Activated naive CD4-positive, alpha-beta T cell (primary cell): ENCODE measurements at places on chromosomes 11 and 22.

- no peak for DNase-seq
Observed at GRCh38 chr11:82792822-82793569, 59.3 kb upstream of the FAM181B start.

DNA sequence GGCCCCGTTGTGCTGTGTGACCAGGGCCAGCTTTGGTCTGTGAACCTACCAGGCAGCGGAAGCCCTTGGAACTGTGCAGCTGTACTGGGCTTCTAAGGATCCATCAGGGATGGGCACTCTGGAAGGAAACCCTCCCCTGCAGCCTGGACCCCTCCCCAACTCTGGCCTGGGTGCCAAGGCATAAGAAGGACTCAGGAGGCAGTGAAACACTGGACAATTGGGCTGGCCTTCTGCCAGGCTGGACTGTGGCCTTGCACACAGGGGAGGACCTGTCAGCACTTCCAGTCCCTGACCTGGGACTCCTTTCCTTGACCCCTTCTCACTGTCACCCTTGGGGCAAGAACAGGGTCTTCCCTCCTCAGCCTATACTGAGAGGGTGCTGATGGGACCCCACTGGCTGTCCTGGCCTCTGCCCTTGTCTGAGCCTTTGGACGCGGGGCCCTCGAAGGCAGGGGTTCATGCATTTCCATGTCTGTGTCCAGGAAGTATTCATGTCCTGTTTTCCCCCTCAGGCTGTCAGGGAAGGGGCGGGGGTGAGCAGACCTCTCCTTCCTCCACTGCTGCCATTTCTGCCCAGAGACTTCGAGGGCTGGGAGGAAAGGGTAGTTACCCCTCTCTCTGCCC is 39.6 kb downstream of the PDE2A start:
- no peak for DNase-seq

- DNase-seq = no peak
Observed at GRCh38 chr22:30908051-30908461, 60.5 kb downstream of the MORC2 start.

- DNase-seq = no peak
Observed at GRCh38 chr11:62880231-62880802, 379 bp upstream of the SLC3A2 start.

GRCh38 chr11:31822175-31822926 is 11.2 kb upstream of the PAX6 start:
- no peak for DNase-seq

DNA sequence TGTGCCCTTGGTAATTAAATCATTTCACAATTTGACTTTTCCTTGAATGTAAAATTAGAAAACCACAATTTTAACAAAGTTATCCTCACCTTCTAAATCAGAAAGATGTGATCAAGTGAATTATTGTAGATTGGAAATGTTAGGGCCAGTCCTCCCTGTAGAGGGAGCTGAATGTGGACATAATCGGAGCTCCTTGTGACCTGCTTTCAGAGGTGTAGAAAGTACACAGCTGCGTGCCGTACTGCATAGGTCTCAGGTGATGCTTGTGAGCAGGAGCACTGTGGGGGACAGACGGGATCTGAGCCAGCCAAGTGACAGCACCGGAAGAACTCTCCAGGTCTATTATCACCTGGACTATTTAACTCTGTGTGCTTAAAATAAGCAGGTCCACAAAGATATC is 338.0 kb downstream of the AASDHPPT start:
- no peak for DNase-seq

DNA sequence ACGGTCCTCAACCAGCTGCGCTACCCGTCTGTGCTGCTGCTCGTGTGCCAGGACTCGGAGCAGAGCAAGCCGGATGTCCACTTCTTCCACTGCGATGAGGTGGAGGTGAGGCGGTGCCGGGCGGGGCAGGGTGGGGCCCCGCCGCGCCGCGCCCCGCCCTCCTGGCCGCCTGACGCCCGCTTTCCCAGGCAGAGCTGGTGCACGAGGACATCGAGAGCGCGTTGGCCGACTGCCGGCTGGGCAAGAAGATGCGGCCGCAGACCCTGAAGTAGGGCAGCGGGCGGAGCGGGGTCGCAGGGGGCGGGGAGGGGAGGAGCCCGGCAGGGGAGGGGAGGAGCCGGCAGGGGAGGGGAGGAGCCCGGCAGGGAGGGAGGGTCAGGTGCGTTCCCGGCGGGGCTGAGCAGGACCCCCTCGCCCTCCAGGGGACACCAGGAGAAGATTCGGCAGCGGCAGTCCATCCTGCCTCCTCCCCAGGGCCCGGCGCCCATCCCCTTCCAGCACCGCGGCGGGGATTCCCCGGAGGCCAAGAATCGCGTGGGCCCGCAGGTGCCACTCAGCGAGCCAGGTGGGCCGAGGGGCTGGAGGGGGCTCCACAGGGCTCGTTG is 14.7 kb downstream of the EPS8L2 start:
- DNase-seq = peak; percentile 49

DNA sequence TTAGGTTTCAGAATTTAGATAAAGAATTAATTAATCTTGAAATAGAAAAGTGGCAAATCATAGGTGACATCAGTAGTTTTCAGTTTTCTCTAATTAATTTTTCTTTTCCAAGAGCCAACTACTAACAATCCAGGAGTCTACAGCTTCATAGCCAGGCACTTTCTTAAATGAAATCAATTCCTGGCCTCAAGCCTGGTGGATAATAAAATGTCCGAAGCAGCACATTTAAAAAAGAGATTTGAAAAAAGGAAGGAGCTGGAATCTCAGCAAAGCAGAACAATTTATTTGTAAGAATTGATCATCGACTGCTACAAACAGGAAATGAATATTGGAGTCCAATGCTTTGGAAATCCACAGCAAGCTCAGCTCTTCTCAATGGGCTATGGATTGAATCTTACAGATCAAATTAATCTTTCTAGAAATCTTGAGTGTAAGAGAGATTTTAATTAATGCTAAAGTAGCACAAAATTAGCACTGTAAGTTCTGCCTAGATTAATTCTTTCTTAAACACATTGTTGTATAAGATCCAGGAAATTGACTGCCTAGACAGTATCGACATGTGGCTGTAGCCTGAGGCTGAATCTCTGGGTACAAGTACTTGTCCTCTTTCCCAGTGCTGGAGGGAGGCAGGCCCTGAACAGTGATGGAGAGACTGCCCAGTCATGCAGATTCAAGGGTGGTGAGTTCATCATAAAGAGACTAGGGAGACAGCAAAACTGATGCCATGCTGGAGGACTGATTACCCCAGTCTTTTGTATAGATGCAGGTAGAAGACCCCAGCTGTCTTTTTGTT is 167.8 kb upstream of the POU2AF2 start:
- DNase-seq = no peak

DNA sequence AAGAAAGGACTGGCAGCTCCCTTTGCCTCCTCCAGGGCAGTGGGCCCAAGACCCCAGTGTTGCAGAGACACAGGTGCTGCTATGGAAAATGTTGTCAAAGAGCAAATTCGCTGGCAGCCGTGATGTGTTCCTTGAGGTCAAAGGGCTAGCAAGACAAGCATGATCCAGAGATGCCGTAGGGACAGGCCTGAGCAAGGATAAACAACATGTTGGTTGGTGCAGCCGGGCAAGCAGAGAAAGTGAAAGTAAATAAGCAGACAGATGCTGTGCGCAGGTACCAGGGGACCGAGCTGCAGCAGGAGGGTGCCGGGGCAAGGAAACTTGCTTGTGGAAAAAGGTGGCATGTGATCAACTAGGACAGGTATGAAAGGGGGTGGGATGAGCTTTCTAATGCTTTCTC is 125.5 kb upstream of the NECTIN1 start:
- DNase-seq = no peak

- no peak for DNase-seq
Observed at GRCh38 chr11:45917286-45917622, 423 bp downstream of the PEX16 start.

- DNase-seq = no peak
Observed at GRCh38 chr11:133895551-133895950, 50.2 kb upstream of the SPATA19 start.

DNA sequence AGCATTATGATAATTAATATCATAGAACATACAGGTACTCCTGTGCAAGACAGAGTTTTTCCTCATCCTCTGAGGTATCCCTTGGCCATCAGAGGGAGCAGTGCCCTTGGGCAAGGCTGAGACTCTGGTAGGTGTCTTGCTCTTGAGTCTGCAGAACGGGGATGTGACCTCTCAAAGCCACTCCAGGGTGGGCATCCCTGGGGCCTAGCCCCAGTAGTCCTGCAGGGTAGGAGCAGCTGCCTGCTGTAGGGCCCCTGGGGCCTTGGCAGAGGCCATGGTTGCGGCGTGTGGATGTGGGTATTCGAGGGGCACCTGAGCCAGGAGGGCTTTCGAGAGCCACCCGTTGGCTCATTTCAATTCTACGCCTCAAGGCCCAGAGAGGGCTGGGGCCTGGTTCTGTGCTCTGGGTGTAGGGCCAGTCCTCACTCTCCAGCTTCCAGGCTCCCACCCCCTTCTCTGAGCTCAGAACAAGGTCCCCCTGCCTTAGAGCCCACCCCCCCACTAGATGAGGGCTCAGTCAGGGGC is 7.7 kb upstream of the OMP start:
- DNase-seq = no peak

GRCh38 chr11:72808331-72808798 is 5.8 kb upstream of the ATG16L2 start:
- no peak for DNase-seq

DNA sequence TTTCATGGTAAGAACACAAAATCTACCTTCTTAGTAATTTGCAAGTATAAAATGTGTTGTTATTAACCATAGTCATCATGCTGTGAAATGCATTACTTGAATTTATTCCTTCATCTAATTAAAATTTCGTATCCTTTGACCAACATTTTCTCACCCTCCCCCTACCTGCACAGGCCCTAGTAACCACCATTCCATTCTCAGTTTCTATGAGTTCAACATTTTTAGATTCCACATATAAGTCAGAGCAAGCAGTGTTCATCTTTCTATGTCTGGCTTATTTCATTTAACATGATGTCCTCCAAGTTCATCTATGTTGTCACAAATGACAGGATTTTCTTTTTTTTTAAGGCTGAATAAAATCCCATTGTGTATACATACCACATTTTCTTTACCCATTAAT is 43.5 kb upstream of the CCDC179 start:
- DNase-seq = no peak

GRCh38 chr11:60994541-60995080 is 23.1 kb downstream of the CD6 start:
- DNase-seq = no peak

- no peak for DNase-seq
Observed at GRCh38 chr11:2511421-2512369, 66.9 kb downstream of the KCNQ1 start.

DNA sequence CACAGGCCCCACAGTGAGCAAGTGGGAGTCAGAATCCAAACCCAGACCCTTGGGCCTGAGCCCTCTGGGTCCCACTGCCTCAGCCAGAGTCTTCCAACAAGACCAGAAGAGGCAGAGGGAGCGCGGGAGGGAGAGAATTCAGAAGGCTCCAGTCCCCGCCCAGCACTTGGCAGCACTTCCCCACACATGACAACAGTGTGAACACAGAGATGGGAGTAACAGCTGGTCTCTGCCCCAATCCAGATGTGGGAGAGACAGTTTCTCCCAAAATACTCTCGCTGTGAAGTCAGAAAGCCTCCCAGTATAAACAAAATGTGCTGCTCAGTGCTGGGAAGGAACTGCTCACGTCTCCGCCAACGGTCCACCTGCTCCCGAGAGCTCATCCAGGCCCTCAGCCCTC is 219.9 kb downstream of the MN1 start:
- DNase-seq = no peak

DNA sequence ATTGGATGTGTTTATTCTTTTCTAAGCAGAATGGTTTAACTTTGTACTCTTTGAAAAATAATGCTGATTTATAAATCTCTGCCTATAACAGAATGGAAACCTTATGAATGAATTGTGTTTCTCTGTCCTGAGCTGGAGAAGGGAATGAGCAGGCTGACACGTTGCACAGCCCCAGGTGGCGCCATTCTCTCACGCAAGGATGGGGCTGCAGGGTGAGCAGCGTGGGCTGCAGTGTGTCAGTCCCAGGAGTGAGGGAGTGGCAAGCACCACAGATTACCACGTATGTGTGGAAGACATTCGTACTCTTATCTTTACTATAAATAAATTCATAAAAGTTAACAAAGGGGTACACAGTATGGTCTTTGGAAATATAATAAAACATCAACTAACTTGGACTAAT is 33.4 kb downstream of the FDX1 start:
- DNase-seq = no peak

GRCh38 chr22:21593406-21594232 is 26.1 kb downstream of the UBE2L3 start:
- no peak for DNase-seq

- DNase-seq = no peak
Observed at GRCh38 chr22:20624161-20624616, 116.8 kb downstream of the MED15 start.

- no peak for DNase-seq
Observed at GRCh38 chr11:31927982-31928381, 116.9 kb upstream of the PAX6 start.

DNA sequence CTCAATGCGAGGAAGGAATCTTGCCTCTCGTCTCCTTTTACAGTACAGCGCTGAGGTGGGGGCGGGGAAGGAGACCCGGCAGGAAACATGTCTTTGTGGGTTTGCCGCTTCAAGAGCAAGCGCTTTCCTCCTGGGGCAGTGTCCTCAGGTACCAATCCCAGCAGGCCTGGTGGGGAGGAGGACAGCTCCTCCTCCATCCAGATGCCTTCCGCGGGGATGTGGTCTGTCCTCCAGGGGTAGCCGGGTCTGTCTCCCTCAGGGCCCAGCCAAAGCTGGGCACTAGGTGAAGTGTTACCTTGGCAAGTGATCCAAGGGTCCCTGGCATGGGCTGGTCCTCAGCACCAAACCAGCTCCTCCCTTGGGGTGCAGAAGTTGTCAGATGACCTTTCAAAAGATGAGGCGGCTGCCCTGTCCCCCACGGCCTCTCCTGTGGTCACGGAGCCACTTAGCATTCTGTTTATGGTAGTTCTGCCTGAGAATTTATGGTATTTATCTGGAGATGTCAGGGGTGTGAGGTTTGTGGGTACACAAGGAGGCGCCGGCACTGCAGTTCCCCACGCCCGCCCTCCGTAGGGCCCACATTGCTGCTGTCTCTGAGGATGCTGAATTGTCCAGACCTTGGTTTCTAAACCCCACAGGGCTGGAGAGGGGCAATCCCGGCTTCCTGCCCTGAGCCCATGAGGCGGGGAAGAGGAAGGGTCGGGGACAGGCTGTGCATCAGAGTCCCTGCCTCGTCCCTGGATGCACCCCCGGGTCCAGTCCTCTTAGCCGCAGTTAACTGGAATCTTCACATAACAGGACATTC is 93.5 kb upstream of the ANO1 start:
- DNase-seq = no peak

- no peak for DNase-seq
Observed at GRCh38 chr11:64409707-64410403, 50.9 kb downstream of the RPS6KA4 start.

GRCh38 chr11:6638429-6638828 is 17.2 kb downstream of the DCHS1 start:
- DNase-seq = no peak

GRCh38 chr11:69024509-69024908 is 11.5 kb upstream of the MRGPRF start:
- no peak for DNase-seq

- DNase-seq = peak; percentile 52
Observed at GRCh38 chr22:24175160-24175808, 6.0 kb upstream of the SUSD2 start.
